Fibroblast of skin of left biceps (primary cell): ENCODE measurements at places on chromosomes 12 and 14.

DNA sequence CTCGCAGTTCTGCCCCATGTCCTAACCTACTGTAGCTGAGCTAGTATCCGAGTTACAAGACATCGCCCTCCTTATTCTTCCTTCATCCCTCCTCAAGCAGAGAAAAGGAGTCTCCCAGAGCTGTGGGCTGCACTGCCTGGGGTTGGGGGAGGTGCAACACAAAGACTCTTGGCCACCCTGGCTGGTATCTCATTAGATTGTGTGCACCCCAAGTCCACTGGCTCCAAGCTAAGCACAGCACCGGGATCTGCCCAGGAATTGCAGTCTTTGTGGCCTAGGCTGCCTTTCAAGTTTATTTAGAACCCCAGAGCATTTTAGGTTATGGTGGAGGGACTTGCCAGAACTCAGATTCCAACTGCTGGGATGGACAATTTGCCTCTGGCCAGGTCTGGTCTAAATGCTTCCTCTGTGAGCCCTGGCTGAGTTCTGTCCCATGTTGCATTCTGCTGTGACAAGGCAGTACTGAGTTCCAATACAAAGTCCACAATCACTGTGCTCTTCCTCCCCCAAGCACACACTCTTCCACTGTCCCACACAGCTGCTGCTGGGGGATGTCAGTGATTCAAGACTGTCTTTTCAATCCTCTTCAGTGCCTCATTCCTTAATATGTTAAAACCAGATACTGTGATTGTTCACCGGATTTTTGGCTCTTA lies 169.6 kb upstream of the CLEC14A start:
- no peak for DNase-seq

DNA sequence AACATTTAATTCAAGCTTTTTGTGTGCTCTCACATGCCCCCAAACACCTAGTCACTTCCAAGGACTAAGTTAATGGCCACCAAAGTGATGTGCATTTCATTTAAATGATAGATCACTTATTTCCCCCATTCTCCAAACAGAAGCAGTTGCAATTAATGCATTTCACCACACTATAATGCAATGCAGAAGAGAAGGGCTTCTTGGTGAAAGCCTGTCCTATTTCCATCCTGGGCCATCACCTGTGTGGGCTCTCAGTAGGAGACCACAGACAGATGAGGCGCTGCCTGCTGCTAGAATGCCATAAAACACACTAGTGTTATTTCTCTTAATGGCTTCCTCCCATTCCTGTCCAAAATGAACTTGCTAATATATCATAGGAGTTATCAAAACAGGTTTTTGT lies 151.2 kb downstream of the GPR65 start:
- DNase-seq: no peak

- DNase-seq: no peak
These were observed 4.1 kb upstream of the PRKAG1 start for GRCh38 chr12:49022558-49023178.

GRCh38 chr12:69028941-69029729 lies 96.2 kb upstream of the CPM start:
- DNase-seq: no peak

DNA sequence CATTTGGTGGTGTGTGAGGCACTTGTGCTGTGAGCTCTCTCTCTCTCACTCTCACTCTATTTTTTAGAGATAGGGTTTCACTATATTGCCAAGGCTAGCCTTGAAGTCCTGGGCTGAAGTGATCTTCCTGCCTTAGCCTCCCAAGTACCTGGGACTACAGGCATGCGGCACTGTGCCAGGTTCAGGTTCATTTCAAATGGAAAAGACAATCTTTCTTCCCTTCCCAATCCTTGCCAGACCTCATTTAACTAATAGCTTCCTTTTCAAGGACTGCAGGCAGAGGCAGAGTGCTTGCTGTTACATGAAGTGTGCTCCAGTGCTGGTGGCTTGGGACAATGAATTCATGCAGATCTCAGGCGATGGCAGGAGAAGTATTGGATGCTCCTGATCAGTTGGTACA lies 73.2 kb upstream of the BICD1 start:
- no peak for DNase-seq

DNA sequence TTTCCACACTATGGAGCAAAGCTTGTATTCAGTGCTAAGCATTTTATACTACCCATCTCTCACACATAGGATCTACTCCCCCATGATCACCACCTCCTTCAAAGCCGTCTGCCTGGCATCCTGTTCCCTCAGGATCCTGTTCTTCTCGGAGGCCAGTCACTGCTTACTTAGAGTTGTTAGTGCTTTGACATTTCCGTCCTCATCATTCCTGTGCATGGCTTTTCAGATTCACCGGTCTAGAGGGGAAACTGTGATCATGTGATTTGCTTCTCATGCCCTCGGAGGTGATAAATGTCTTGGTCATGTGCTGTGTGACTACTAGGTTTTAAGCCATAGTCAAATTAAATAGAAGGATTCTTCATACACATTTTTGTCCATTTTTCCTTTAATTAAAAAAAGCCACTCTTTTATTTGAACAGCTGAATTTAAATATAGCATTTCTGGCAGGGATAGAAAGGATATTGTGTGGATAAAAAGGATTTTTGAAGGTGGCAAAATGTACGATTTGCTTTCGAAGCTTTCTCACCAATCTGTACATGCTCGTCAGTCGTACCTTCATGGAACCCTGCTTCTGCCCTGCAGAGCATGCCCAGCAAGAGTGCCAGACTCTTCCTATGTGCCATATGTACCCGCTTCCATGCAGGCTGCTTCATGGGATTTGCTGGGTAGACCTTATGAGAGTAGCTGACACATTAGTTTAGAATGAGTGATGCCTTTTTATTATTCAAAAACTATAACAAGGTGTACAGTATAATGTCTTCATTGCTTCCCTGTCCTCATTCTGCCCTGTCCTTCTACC lies 53.3 kb downstream of the BMAL2 start:
- DNase-seq: no peak

DNA sequence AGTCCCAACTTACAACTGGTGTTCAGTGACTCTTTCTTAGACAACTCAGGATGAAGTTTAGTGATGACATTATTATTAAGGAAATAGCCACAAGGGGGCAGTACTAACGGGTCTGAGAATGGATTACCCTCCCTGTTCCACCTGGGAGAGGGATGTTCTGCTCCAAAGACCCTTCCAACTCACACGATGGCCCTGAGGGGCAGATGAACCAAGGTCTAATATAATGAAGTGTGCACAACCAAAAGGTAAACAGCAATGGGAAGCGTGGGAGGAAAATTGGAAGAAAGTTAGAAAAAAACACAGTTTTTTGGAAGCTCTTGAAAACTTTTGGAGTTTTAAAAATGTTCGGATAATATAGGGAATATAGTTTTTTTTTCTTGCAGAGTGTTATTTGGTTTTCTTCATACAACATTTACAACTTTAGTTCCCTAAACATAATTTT lies 24.0 kb downstream of the FGF6 start:
- no peak for DNase-seq

GRCh38 chr12:81958406-81958805 lies 199.3 kb upstream of the PPFIA2 start:
- no peak for DNase-seq

- DNase-seq: no peak
These were observed 58.8 kb downstream of the TTC7B start for GRCh38 chr14:90757452-90757851.

- DNase-seq: no peak
These were observed 125.1 kb downstream of the CRADD start for GRCh38 chr12:93802293-93802692.

DNA sequence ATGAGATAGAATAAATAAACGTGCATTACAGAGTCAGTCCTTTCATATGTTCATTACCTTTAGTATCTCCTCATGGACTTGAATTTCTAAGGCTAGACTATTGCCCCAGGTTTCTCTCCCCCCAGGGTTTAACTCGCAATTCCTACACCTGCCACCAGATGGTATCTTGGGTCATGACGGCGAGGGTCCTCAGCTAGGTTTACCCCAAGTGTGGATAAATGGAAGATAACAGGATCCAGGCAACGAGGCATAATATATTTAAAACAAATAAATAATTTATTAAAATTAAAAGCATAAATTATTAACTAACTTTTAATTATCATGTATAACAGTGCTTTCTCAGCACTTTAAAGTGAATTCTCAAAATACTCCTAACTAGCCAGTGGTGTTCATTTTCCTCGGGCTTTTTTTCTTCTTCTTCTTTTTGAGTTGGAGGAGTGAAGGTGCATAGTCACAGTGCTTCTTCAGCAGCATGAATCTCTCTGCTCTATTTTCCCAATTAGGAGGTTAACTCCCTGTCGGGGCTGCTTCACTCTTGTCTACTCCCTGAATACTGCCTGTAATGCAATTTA lies 243.5 kb upstream of the CAND1 start:
- no peak for DNase-seq

GRCh38 chr12:126492181-126492580 lies 1426.9 kb downstream of the AACS start:
- no peak for DNase-seq

- no peak for DNase-seq
These were observed 278.1 kb upstream of the LMO3 start for GRCh38 chr12:16884056-16884455.

DNA sequence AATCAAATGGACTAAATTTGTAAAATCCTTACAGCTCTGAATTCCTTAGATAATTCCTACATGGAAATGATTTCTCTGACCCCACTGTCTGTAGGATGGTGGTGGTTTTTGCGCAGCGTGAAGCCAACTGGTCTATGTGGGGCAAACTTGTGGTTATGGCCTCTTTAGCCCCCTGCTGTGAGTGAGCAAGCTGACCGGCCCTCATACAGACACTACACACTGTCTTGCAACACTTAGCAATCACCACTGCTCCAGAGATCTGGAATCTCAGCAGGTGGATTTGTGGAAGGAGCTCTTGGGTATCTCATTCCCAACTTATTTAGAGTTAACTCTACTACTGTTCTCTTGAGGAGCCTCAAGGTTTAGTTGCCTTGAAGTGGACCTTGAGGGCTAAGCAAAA lies 70.2 kb downstream of the SCN8A start:
- DNase-seq: no peak

DNA sequence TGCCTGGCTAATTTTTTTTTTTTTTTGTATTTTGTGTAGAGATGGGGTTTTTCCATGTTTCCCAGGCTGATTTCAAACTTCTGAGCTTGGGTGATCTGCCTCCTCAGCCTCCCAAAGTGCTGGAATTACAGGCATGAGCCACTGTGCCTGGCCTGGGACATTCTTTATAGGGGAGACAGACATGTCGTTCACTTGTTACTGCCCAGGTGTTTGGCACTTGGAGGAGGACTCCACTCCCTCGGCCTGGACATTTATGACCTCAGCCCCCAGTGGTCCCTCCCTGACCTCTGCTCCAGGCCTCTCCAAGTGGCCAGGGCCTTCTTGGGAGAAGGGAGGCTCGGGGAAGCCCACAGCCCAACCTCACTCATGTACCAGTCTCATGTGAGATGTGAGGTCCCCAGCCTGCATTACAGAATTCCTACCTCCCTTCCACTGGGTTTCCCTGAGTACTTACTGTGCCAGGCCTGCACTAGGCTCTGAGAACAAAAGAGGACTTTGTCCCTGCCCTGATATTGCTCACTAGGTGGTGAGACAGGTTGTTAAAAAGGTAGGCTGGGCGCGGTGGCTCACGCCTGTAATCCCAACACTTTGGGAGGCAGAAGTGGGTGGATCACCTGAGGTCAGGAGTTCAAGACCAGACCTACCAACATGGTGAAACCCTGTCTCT lies 9.7 kb upstream of the POP5 start:
- DNase-seq: no peak

- no peak for DNase-seq
These were observed 318.1 kb upstream of the RTL1 start for GRCh38 chr14:101221549-101222160.

- DNase-seq: no peak
These were observed 8.8 kb upstream of the MAP4K5 start for GRCh38 chr14:50541159-50541567.

- no peak for DNase-seq
These were observed 29.3 kb upstream of the GAS2L3 start for GRCh38 chr12:100544165-100544564.

DNA sequence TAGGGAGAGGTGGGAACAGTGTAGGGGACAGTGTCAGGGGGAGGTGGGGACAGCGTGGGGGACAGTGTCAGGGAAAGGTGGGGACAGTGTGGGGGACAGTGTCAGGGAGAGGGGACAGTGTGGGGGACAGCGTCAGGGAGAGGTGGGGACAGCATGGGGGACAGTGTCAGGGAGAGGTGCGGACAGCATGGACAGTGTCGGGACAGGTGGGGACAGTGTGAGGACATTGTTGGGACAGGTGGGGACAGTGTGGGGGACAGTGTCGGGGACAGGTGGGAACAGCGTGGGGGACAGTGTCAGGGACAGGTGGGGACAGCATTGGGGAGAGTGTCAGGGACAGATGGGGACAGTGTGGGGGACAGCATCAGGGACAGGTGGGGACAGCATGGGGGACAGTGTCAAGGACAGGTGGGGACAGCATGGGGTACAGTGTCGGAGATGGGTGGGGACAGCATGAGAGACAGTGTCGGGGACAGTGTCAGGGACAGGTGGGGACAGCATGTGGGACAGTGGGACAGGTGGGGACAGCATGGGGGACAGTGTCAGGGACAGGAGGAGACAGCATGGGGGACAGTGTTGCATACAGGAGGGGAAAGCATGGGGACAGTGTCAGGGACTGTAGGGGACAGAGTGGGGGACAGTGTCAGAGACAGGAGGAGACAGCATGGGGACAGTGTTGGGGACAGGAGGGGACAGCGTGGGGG lies 139.0 kb downstream of the TMEM121 start:
- no peak for DNase-seq

- DNase-seq: no peak
These were observed 18.1 kb downstream of the GPATCH2L start for GRCh38 chr14:76169776-76170175.
